ENCODE measurements at places on chromosomes 1 and 21. TPM values are rescaled to one million over a fixed set of nuclear protein-coding genes. Genes with fewer than 3 reads are reported as not detected.

CLIC6 gene
- polyA plus RNA-seq: not detected

DNA sequence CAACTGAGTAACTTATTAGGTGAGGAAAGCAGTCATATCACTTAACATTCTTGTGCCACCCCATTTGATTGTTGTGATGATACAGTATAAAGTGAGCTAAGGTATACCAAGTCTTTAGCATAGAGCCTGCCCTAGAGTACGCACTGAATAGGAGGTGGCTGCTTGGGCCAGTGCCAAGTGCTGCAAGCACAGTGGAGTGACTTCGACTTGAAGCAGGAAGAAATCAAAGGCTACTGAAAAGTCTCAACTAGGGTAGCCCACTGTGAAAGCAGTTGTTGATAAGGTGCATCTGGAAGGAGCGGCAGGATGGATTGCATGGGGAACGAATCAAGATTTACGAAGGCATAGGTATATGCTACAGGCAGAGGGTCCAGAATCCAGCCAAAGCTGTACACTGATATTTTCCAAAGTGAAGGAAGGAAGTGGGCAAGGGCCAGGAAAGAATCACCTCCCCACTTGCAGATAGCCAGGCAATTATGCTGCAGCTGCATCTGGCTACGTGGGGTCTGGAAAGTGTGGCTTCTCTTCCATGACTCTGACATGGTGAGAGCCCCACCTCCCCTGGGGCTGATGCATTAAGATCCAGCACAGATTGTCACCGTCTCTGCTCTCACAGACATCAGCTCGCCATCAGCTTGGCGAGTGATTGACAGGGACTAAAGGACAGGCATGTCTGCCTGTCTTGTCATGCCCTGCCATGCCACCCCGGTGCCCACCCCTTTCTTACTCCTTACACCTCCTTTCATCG lies 287.0 kb upstream of the PLXNA2 start:
- H3K27me3 ChIP-seq: peaks cover 13% of the 10 kb centered on the region
- H3K27ac ChIP-seq: no peak overlapping the region
- no peak for DNase-seq

GRCh38 chr1:14598498-14599182 lies at the start of gene KAZN:
KAZN (plus strand) TSS chr1:14598685.
- DNase-seq: no peak
- H3K36me3 ChIP-seq: no peaks in the 10 kb centered on the region
- H3K27me3 ChIP-seq: peaks cover 77% of the 10 kb centered on the region
- H3K4me3 ChIP-seq: peak within 1 kb of the TSS; percentile 75

DNA sequence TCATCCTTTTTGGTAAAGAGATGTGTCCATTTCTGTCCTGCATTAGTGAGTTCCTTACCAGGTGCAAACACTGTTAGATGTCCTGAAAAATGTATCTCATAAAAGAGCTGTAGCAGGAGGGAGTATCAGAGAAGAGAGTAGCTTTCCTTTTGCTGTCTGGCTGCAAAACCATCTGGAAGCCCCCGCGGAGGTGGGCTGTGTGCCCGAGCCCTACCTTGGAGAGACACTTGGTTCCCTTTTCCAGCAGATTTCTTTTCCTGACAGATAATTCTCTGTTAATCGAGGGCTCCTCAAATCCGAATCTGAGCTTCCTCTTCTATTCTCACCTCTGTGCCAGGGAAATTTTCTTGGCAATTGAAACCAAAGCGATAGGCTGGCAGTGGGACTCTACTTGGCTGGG lies 53.0 kb downstream of the KIF26B start:
- DNase-seq: no peak
- H3K36me3 ChIP-seq: peaks cover 12% of the 10 kb centered on the region
- H3K4me1 ChIP-seq: no peaks in the 10 kb centered on the region

HSD3B1 gene
- not detected for polyA plus RNA-seq
